ENCODE measurements at places on chromosomes 7 and 10. TPM values are rescaled to one million over a fixed set of nuclear protein-coding genes. Genes with fewer than 3 reads are reported as not detected.

Gene HK1
- 39.1 TPM for total RNA-seq

Gene ITIH5
- not detected for total RNA-seq

Gene TUBB8
- not detected for total RNA-seq

Gene CALCR
- total RNA-seq: not detected

Gene UNC5B
- total RNA-seq: 0.48 TPM

Gene CDC14C
- total RNA-seq: not detected

Gene GPR22
- total RNA-seq: not detected

Gene MSMB
- not detected for total RNA-seq

Gene EPHA1
- not detected for total RNA-seq

Gene TMEM130
- total RNA-seq: 0.36 TPM

Gene OR2A42
- not detected for total RNA-seq

Gene ENKUR
- not detected for total RNA-seq

Gene VENTX
- not detected for total RNA-seq

Gene CALHM3
- total RNA-seq: 0.38 TPM

Gene NANOS1
- 3.8 TPM for total RNA-seq

Gene ATG9B
- 1.1 TPM for total RNA-seq

Gene HTR5A
- total RNA-seq: not detected

Gene KIF5B
- total RNA-seq: 39.3 TPM

Gene CCSER2
- 13.8 TPM for total RNA-seq

Gene TSPAN13
- 13.2 TPM for total RNA-seq

Gene TRIM74
- total RNA-seq: not detected

Gene GIMAP6
- not detected for total RNA-seq

Gene ACSM6
- not detected for total RNA-seq

Gene ZNF425
- 2.4 TPM for total RNA-seq

Gene PDE6C
- not detected for total RNA-seq

Gene AKR1C3
- 1,414 TPM for total RNA-seq

Gene MOGAT3
- not detected for total RNA-seq

Gene HMX2
- total RNA-seq: 0.15 TPM

All from A549 treated with RU486 at 1 μM for 4 hours (cell line).